ENCODE measurements at places on chromosomes 7 and 10. TPM values are rescaled to one million over a fixed set of nuclear protein-coding genes. Genes with fewer than 3 reads are reported as not detected.

The CPXM2 gene
- under 0.01 TPM for total RNA-seq

The PRSS1 gene
- total RNA-seq, result not detected

The RTKN2 gene
- total RNA-seq, result 0.99 TPM

The ATE1 gene
- total RNA-seq, result 16.9 TPM

The AKR1C4 gene
- total RNA-seq, result not detected

The PLEKHS1 gene
- total RNA-seq, result not detected

The RBP3 gene
- not detected for total RNA-seq

The FAM131B gene
- total RNA-seq, result 0.08 TPM

The LIPM gene
- not detected for total RNA-seq

The AMPH gene
- total RNA-seq, result not detected

The COL26A1 gene
- total RNA-seq, result not detected

The CELF2 gene
- 3.9 TPM for total RNA-seq

The TRIM4 gene
- 21.3 TPM for total RNA-seq

The STEAP2 gene
- 5.1 TPM for total RNA-seq

The OR13A1 gene
- not detected for total RNA-seq

The CLDN4 gene
- total RNA-seq, result 1.5 TPM

The RAMP3 gene
- not detected for total RNA-seq

The CTAGE15 gene
- 0.31 TPM for total RNA-seq

The RNF148 gene
- not detected for total RNA-seq

The MOGAT3 gene
- not detected for total RNA-seq

The HABP2 gene
- not detected for total RNA-seq

The AFAP1L2 gene
- 40.2 TPM for total RNA-seq

The NPY4R2 gene
- total RNA-seq, result not detected

The SCRN1 gene
- total RNA-seq, result 55.0 TPM

The WNT16 gene
- not detected for total RNA-seq

The GPC2 gene
- total RNA-seq, result 1.1 TPM

The MALRD1 gene
- total RNA-seq, result 0.08 TPM

The ZNF736 gene
- total RNA-seq, result 3.2 TPM

The ATG9B gene
- total RNA-seq, result 0.08 TPM

The GLI3 gene
- total RNA-seq, result 4.2 TPM

The INA gene
- under 0.01 TPM for total RNA-seq

The ZNF487 gene
- 3.3 TPM for total RNA-seq

The GRM3 gene
- total RNA-seq, result not detected

The DENND11 gene
- total RNA-seq, result 7.6 TPM

The FAM25A gene
- 3.3 TPM for total RNA-seq

The VGF gene
- 0.08 TPM for total RNA-seq

The IDI2 gene
- total RNA-seq, result not detected

The TMEM176B gene
- not detected for total RNA-seq

The FEZF1 gene
- not detected for total RNA-seq

The PRXL2A gene
- total RNA-seq, result 39.3 TPM

The OGDHL gene
- total RNA-seq, result 1.2 TPM

The KCNH2 gene
- not detected for total RNA-seq

The SKAP2 gene
- 10.7 TPM for total RNA-seq

The ZNF783 gene
- total RNA-seq, result 5.2 TPM

The NSUN5 gene
- total RNA-seq, result 60.9 TPM

The SLC16A12 gene
- total RNA-seq, result not detected

The CCZ1B gene
- total RNA-seq, result 15.9 TPM

The TFR2 gene
- total RNA-seq, result 0.39 TPM

The C7orf33 gene
- total RNA-seq, result not detected

The ZNF117 gene
- total RNA-seq, result 0.15 TPM

The SLC26A5 gene
- total RNA-seq, result not detected

The LIPK gene
- total RNA-seq, result not detected

The GPR15LG gene
- not detected for total RNA-seq

The DRGX gene
- not detected for total RNA-seq

The SPDYE1 gene
- not detected for total RNA-seq

The CYP26A1 gene
- not detected for total RNA-seq

The CALHM1 gene
- total RNA-seq, result not detected

The CRPPA gene
- 0.31 TPM for total RNA-seq

The PITX3 gene
- total RNA-seq, result 0.55 TPM

The ODAD2 gene
- total RNA-seq, result 0.23 TPM
